Activated CD4-positive, alpha-beta T cell treated with anti-CD3 and anti-CD28 coated beads, Interleukin-2, amount 50 U/mL, for 24 hours (primary cell): ENCODE measurements at places on chromosomes 12 and 14.

- DNase-seq, result no peak
Measured at GRCh38 chr12:132542661-132543060, 52.7 kb downstream of the FBRSL1 start.

GRCh38 chr12:91902860-91903683 is 242.6 kb downstream of the BTG1 start:
- no peak for DNase-seq

- no peak for DNase-seq
Measured at GRCh38 chr12:122895320-122895703, 612 bp downstream of the VPS37B start.

DNA sequence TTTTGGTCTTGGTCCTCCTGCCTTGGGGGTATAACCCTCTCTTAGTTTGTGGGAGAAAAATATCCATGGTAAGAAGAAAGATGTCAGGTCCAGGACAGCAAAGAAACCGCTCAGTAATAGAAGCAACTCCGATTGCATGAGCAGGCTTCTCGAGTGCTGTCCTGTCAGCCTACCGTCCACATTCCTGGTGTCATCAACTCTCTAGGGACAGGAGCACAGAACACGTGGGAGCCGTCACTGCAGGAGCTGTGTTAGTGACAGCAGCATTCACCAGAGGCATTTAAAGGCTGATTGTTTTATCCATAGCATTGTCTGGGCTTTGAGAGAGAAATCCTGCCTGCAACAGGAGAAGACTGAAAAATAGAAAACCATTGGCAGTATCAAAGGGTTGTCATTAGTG is 244.2 kb downstream of the CACNA1C start:
- DNase-seq, result no peak

DNA sequence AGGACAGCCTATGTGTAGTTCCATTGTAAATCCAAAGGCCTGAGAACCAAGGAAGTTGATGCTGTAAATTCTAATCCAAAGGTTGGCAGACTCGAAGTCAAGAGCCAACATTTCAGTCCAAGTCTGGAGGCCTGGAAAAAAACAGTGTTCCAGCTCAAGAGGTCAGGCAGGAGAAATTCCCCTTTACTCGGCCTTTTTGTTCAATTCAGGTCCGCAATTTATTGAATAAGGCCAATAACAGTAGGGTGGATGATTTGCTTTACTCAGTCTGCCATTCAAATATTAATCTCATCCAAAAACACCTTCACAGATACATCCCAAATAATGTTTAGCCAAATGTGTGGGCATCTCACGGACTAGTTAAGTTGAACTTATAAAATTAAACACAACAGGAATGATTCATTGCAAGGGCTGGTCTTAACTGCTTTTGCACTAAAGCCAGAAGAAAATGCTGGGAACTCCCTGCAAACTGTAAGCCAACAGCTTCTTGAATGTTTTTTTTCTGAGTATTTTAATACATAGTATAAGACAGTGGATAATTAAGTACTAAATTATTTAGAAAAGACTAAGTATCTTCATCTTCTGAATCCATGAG is 197.4 kb upstream of the GARIN6 start:
- no peak for DNase-seq

GRCh38 chr12:85509857-85510256 is 229.8 kb downstream of the ALX1 start:
- no peak for DNase-seq

DNA sequence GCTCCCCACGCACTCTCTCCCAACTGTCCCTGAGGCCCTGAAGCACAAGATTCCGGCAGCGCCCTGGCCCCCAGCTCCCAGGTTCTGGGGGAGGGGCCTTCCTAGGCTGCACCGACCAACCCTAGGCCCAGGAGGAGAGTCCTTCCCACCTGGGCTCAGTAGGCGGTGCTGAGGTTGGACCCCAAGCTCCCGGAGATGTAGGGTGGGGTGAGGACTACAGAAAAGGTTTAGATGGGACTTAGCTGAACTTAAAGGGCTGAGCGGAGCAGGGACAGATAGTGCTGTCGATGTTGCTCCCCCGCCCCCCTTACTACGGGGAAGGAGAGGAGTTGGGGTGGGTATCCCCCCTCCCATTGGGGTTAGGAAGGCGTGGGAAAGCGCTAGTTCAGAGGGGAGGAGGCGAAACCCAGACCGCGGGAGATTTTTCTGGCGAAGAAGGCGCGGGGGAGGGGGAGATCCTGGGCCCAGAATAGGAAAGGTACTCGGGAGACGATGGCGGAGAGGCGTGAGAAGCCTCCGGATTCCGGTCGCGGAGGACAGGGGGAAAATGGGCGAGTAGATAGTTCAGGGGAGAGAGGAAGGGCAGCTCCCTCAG is 4.2 kb upstream of the BAZ2A start:
- no peak for DNase-seq

GRCh38 chr12:122830517-122831214 is 4.6 kb upstream of the HIP1R start:
- no peak for DNase-seq

- no peak for DNase-seq
Measured at GRCh38 chr12:63362791-63363190, 211.8 kb upstream of the AVPR1A start.

DNA sequence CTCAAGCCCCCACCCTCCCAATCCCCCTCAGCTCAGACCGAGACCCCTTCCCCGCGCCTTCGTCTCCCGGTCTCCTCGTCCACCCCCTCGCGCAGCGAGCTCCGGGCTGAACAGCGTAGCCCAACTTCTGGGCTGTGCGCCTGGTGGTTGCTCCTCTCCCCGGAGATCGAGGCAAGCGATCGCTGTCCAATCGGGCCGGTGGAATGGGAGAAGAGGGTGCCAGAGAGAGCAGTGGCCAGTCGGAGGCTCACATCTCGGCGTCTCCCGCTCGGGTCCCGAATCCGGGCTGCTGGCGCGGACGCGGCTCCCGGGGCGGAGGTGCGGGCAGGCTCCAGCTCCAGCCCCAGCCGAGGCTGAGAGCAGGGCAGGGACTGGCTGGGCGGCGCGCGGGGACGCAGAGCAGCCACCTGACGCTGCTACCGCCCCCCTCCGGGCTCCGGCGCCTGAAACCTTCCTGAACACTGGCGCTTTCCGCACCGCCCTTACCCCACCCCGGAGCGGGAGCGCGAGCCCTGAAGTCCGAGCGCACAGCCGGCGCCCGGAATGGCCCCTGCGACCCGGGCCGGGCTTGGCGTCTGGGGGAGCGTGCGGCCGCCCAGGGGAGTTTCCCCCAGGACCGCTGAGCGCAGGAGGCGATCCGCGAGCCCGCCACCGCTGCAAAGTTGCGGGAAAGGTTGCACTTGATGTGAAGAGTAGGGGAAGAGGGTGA is 508 bp upstream of the KCNH5 start:
- no peak for DNase-seq

GRCh38 chr14:68306934-68307789 is 485.7 kb downstream of the ZFP36L1 start:
- no peak for DNase-seq

GRCh38 chr14:102622262-102622885 is 29.9 kb downstream of the RCOR1 start:
- no peak for DNase-seq

DNA sequence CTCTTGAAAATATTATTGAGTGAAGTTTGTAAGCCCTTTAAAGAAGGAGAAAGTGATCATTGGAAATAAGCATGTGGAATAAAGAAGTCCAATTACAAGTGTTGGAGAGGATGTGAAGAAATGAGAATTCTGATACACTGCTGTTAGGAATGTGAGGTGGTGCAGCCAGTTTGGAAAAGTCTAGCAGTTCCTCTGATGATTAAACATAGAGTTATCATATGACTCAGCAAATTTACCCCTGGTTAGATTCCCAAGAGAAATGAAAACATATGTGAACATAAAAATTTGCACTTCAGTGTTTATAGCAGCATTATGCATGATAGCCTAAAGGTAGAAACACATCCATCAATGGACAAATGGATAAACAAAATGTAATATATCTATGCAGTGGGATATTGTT is 319.9 kb downstream of the AEBP2 start:
- DNase-seq, result no peak

DNA sequence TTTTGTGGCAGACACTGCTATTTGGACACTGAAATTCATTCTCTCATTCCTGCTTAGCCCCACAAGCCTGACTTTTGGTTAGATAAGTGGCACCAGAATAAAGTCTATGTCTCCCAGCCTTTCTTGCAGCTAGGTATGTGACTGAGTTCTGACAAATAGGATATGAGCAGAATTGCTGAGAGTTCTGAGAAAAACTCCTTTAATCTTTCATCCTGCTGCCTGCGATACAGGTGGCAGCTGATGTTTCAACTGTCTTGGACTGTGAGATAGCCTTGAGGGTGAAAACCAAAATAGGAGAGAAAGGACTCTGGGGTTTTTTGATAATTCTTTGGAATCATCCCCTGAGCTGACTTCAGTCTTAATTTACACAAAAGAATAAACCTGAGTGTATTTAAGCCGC is 55.8 kb downstream of the MBIP start:
- no peak for DNase-seq

DNA sequence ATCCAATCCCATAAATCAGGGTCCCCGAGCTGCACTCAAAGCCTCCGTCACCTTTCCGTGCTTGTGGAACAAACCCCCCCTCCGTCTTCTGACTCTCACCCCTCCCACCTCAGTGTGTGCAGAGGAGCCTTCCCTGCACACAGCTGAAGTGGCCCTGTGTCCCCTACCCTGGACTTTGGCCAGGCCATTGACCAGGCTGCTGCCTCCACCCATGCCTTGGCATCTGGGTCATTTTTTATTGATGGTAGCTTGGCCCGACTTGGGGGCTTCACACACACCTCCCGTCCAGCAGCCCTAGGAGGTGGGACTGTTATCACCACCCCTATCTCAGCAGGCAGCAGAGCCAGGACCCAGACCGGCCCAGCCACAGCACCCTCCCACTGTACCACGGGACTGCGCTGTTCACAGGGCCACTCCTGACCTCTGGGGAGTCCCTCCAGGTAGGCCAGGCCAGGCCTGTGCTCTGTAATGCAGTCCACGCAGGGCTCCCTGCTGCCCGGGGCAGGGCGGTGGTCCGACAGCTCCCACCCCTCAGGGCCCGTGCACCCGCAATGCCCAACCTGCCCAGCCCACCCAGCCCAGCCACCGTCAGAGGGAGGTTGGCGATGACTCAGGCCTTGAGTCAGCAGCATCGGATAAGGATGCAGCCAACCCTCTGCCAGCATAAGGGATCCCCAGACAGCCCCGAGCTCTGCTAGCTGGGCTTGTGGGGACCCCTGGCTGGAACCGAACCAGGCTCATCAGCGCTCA is 9.2 kb upstream of the INF2 start:
- no peak for DNase-seq

- DNase-seq, result no peak
Measured at GRCh38 chr14:92400579-92401444, 77.8 kb downstream of the SLC24A4 start.

- no peak for DNase-seq
Measured at GRCh38 chr12:79688376-79689060, 2.2 kb downstream of the PAWR start.

DNA sequence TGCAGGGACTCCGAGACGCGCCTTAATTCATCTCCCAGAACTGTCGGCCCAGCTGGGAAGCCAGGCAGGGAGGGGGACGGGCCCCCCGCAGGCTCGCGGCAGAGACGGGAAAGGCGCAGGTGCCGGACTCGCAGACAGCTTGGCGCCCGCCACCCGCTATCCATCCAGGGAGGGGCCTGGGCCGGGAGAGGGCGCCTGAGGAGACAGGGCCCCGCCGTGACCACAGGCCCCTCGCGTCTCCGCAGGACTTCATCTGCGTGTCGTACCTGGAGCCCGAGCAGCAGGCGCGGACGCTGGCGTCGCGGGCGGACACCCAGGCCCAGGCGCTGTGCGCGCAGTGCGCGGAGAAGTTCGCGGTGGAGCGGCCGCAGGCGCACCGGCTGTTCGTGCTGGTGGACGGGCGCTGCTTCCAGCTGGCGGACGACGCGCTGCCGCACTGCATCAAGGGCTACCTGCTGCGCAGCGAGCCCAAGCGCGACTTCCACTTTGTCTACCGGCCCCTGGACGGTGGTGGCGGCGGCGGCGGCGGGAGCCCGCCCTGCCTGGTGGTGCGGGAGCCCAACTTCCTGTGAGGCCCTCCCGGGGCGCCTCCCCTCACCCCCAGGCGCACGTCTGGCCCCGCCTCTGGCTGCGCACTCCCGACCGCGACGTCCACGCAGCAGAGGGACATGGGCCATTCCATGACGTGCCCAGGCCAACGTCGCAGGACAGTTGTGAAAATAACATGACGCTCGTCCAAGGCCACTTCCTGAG is 60.6 kb downstream of the LGMN start:
- DNase-seq, result no peak

DNA sequence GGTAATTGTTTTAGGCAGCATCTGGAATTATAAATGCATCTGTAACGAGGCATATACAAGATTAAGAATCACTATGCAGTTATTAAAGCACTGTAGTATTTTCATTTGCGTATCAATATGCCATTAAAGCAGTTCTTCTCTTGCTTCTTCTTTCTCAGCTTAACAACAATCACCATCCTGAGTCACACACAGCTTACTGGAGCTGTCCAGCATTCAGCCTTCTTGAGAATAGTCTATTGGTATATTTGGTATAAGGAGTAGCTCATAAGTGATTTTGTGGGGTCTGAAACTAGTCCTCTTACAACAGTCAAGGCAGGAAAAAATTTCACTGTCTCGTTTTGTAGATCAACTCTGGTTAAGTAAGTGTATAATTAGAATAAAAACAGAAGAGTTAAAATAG is 523.0 kb upstream of the FOXG1 start:
- DNase-seq, result no peak

DNA sequence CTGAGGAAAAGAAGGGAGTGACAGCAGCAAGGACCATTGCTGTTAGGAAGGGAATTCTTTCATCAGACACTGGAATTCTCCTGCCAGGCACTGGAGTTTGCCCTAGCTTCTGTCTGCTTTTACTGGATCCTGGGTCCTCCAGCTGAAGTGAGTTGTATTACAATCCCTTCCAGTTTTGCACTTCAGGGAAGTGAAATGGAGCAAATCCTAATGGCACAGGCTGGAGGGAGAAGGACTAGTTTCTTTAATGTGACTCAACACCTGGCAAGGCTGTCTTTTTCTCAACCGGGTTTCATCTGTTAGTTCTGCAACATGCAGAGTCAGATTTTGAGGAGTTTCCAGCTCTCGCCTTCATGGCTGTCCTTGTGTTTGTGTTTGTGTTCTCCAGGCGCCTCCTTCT is 45.8 kb downstream of the ETV6 start:
- DNase-seq, result no peak
